T-helper 2 cell (primary cell): ENCODE measurements at places on chromosomes 2 and 18.

- no peak for DNase-seq
Observed at GRCh38 chr2:14907014-14907612, 274.6 kb downstream of the LRATD1 start.

- no peak for DNase-seq
Observed at GRCh38 chr2:77008853-77009252, 513.3 kb downstream of the LRRTM4 start.

GRCh38 chr2:5777131-5777535 lies 84.9 kb downstream of the SOX11 start:
- no peak for DNase-seq

- no peak for DNase-seq
Observed at GRCh38 chr2:19860022-19860421, 41.8 kb downstream of the TTC32 start.

DNA sequence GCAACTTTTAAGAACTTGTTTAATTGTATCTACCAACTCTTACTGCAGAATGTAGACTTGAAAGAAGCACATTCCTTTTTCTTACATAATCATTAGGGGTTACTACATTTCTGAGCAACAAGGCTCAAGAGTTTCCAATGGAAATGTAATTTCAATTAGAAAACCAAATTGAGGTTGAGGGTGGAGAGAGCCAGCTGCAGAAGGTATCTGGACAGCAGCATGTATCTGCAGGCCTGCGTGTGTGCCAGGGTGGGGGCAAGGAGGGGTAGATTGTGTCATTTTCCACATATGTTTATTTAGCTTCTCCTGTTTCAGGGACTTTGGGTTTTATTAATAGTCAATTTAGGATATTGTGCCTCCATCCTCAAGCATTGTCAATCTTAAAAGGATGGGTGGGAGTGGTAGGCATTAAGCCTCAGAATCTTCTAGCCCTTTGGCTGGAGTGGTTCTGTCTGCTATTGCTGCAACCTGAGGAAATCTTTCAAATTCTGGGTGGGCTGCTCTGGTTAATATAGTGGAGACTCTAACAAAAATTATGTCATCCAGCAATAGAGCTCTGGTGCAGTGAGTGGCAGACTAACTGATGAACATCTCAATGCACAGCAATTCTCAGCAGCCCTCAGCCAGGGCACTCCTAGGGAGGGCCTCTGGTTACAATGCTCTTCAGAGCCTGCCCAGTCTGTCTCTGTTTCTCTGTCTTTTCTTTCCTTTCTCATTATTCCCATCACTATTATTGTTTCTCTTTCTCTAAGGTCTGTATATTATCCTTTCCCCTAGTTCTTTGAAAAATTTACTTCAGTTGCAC lies 151.4 kb downstream of the RPIA start:
- DNase-seq: no peak

DNA sequence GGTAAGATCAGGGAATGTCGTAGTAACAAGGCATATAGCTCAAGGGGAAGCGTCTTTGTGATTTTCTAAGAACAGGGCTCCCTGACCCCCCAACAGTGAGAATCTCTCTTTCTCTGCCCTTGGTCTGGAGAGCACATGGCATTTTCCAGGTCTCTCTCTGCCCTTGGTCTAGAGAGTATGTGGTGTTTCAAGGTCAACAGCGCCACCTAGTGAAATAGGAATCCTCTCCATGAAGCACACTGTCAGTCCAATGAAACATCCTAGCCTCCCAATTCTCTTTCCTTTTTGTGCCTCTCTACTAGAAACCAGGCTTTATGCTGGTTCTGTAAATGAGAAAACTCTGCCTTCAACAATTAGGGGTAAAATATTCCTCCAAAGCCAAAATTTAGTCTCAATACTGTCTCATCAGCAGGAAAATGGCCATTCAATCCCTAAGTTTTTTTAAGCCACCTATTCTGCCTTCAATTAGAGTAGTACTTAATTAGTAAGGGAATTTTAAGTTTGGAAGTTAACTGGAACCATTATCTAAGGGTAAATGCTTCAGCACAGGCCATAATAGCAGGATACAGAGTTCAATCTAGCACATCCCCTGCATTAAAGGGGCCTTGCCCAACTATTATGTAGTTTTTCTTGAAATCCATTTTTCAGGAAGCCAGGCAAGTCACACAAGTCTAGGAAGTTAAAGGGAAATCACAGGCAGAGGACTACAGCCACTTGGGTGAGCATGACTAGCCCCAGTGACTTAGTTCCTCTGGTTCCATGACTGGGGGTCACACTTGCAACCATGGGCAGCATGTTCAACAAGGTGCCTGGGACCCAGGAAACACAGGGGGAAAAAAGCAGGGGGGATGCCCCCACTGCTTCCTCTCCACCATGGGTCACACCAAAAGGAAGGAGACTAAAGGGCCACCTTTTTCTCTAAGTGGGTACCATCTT lies 12.4 kb downstream of the DYM start:
- DNase-seq: no peak

DNA sequence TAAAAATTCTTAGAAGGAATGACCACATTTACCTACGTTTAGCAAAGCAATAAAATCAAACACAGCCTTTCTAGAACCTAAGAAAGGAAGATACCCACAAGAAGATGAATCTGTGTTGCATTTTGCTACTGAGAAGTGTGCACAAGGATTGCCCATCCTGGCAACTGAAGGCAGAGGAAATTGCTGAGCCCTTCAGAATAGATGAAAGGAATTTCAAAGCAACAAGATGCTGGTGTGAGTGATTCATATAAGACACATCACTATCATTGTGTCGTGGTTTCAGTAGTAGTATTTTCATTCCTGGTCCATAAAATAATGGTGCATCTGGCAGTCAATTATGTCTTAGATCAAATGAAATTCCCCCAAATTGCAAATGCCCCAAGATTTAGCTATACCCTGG lies 48.4 kb upstream of the ANKRD44 start:
- DNase-seq: no peak

DNA sequence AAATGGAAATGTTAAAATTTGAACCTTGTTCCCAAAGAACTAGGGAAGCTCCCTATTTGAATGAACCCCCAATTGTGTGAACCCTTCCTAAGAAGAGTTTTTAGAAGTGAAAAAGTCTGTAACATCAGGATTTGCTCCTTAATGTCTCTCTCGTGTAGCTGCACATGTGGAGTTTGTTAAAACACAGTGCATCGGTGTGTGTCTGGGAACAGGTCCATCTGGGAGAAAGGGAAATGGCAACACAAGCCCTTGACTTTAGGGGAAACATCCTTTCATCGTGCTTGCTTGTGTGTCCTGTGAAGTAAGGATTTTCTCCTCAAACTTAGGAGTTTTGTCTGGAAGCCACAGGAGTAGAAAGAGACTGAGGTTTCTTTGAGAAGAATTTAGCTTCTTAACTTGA lies 203.9 kb downstream of the PRKCE start:
- DNase-seq: no peak

DNA sequence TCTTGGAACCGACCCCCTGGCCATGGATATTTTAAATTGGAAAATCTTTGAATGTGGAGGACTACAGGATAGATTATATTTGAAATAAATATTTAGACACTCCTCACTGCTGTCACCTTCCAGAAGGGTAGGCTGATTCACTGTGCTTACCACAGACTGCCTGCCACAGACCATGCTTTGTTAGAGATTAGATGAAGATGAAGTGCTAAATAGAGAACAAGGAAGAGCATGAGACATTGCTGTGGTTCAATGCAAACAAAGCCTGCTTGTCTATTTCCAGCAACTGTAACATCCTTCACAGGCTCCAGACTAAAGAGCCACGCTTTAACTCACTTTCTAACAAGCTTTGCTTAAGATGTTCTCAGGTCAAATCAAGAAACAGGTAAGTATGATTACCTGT lies 81.0 kb upstream of the TMEM17 start:
- no peak for DNase-seq

DNA sequence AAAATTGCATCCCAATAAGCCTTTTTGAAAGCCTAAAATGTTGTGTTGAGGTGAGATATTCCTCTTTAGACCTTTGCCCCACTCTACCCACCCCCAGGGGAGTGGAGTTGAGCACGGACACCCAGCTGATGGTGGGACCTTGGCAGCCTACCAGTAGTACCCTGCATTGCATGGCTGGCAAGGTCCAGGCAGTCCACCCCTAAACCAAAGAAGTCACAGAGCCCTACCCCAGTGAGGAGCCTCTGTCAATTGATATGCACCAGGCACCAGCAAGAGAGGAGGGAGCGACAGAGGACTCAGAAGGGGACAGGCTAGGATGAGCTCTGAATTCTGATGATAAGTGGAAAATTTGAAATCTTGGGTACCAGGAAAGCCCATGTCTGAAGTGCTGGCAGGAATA lies 38.6 kb downstream of the MARCO start:
- no peak for DNase-seq

DNA sequence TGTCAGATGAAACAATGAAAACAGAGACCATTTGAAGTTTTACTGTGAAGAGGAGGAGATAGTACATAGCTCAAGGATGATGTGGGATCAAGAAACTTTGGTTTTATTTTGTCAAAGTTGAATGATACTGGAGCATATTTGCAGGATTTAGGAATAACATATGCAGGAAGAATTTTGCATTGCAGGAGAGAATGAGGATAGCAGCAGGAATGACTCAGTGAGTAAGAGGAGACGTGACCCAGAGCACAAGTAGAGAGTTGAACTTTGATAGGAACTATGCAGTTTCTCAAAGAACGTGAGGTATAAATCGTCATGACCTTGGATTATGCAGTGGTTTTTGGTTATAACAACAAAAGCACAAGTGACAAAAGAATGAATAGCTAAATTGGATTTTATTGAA lies 47.7 kb downstream of the MAPRE2 start:
- DNase-seq: no peak

DNA sequence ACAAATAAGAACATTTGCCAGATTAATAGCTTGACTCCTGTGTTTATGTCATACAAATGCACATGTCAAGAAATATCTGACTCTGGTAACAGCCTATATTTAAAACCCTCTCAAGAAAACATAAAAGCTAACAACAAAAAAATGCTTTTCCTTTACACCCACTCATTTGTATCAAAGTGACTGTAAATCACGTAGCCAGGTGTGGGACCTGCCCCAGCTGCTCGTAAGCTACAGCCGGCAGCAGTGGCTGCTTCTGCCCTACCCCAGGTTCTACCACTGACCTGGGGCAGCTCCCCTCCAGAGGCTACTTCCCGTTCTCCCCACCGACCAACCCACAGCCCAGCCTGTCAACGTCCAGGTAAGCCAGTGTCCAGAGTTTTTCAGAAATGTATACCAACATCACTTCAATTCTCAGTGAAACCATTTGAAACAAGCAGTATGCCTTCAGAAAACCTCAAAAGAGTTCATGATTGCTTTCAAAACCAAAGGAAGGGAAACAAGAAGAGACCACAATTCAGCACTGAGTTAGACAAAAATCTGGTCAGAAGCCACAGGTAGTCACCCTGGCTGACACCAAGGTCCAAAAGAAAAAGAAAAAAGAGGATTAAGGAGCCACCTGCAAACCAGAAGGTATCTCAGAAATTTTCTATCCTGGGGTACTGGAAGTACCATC lies 40.4 kb downstream of the KIDINS220 start:
- no peak for DNase-seq

- no peak for DNase-seq
Observed at GRCh38 chr2:84494070-84494469, 22.2 kb upstream of the DNAH6 start.
